Mucosa of gallbladder (tissue), 1 donor: ENCODE measurements at places on chromosomes 3 and 15.
A peak's percentile ranks its signal among the peaks of the same experiment; 100 is the strongest.

DNA sequence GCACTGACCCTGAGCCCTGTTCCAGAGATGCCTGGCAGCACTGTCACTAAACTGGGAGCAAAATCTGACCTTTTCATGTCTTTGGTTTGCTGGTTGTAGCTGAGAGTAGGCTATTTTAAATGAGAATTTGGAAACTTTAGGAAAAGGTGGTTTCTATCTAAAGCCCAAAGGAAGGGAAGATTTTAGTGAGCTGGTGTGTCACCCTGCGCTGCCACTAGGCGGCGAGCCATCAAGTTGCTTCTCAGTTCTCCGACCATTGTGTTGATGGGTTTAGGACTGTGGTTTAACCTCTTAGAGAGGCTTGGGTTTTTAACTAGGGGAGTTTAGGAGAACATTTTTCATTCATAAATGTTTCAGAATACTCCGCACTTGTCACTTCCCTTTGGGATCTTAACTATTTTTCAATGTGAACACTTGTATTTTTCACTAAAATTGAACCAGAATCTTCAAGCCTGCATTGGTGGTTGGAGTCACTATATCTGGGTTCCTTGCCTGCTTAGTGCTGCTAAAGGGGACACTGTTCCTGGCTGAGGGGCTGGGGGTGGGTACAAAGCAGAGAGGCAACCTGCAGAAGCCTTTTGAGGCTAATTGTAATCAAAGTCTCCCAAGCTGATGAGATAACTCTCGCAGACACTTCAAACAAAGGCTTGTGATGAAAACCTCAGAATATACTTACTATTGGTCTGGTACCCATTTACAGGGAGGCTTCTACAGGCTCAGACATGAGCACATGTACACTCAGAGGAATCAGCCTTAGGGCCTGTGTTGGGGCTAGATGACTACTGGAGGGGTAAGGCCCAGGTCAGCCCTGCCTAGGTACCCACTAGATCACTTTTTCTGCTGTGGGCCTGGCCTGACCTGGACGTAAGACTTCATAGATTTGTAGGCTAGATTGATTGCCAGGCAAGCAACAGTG lies 16.8 kb downstream of the EXOSC7 start:
- DNase-seq, result no peak

- DNase-seq, result no peak
Observed at GRCh38 chr3:8336456-8336855, 165.2 kb upstream of the LMCD1 start.

DNA sequence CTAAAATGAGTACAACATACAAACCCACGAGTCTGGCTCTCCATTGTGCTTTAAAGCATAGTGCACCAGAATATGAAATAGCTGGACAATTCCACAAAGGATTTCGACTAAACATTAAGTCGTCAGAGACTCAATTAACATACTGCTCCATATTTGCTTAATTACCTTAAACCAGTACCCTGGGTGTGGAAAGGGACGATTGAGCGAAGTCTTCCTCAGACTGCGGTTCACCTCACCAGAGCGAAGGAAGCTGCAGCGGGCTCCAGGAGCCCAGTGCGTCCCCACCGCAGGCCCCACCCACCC lies 218 bp upstream of the TRPC1 start:
- DNase-seq, result no peak

GRCh38 chr3:53811143-53811927 lies 34.9 kb downstream of the CHDH start:
- no peak for DNase-seq

DNA sequence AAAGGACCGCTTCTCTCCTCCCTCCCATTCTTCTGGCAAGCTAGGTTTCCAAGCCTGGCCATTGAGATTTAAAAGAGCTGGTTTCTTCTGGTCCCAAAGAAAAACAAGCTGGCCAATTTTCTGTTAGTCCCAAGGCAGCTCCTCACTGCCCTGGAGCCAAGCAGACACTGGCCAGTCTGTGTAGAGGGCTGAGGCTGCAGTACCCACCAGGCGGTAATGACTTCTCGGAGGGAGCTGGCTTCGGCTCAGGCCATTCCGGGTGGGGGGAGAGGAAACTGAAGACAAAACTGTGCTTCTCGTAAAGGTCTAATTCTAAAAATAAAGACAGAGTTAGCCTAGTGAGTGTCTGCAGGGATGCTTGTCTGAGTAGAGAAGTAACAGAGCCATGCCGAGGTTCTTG lies 78.5 kb upstream of the SMAD3 start:
- DNase-seq, result no peak

DNA sequence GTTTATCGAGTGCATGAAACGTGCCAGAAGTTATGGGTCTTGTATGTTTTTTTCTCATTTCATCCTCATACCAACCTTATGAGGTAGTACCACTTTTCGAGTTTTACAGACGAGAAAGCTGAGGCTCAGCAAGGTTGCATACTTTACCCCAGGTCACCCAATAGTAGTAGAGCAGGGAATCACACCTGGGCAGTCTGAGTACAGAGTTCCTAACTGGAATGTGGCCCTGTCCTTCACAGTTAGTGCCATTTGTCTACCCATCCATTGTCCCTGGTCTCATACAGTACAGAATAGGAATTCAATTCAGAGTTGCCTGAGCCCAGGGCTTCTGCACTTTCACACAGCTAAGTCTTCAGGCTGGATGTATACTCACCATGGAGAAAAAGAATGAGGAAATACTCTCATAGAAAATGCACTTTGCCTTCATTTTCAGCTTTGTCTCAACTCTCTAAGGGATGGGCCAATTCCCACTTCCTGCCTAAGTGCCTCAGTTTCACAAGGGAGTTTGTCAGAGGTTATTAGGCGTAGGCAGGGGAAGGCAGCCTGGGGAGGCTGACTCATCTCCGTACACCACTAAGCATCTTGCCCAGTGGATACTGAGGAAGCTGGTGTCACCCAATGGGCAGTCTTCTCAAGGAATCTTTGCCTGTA lies 93.2 kb downstream of the TMEM212 start:
- DNase-seq, result peak; percentile 49
